ENCODE measurements at places on chromosomes 1 and 21.

GRCh38 chr1:168225476-168226190 is at the start of gene SFT2D2:
Gene SFT2D2, plus strand, starts transcription at chr1:168226004. Its CDS starts 76 bp downstream, at chr1:168226080.
- DNase-seq, result peak; percentile 80
- H3K36me3 ChIP-seq, result no peaks in the 10 kb centered on the region
- H3K4me1 ChIP-seq, result peaks cover 18% of the 10 kb centered on the region
- H3K27ac ChIP-seq, result peak within 1 kb of the TSS; percentile 92
- H3K4me3 ChIP-seq, result peak within 1 kb of the TSS; percentile 92

DNA sequence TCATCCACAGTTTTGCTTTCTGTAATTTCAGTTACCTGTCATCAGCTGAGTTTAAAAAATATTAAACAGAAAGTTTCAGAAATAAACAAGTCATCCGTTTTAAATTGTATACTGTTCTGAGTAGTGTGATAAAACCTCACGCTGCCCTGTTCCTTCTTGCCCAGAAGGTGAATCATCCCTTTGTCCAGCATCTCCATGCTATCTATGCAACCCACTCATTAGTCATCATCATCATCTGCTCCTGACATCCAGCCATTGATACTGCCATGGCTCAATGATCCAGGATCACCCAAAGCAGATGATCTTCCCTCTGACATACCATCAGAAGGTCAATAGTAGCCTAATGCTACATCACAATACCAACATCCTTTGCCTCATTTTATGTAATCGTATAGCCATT is 198.3 kb downstream of the SLC44A5 start:
- no peaks in the 10 kb centered on the region for H3K27me3 ChIP-seq
- no peak overlapping the region for H3K27ac ChIP-seq
- no peaks in the 10 kb centered on the region for H3K4me1 ChIP-seq
- no peak for DNase-seq

DNA sequence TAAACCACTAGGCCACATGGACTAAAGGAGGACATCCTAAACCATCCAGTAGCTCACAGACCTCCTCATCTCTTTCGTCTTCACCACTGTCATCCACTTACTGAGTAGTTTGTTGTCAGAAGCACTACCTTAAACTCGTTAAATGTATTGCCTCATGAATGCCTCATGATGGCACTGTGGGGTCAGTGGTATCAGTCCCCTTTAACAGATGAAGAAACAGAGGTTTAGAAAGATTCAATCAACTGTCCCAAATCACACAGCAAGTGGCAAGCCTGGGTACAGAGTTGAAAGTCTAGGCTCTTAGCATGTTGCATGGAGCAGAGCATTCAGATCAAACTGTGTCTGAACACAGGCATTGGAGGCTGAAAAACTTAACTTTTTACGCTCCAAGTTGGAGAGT is 183.6 kb upstream of the KIAA0040 start:
- H3K27ac ChIP-seq, result no peak overlapping the region
- H3K36me3 ChIP-seq, result no peaks in the 10 kb centered on the region
- H3K4me1 ChIP-seq, result peaks cover 10% of the 10 kb centered on the region
- peak; percentile 67 for DNase-seq
- H3K27me3 ChIP-seq, result no peaks in the 10 kb centered on the region

DNA sequence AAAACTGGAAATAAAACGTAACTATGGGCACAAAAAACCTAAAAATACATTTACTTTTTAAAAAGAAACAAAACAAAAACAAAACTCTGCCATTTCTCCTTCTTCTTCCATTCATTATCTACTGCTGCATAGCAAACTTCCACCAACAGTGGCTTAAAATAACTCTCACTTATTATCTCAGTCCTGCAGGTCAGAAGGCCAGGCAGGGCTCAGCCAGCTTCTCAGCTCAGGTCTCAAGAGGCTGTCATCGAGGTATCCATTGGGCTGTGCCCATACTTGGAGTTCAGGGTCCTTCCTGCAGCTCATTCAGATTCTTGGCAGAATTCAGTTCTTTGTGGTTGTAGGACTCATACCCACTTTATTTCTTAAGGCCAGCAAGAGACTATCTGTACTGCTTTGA is 352.7 kb upstream of the PLD5 start:
- H3K27ac ChIP-seq, result no peak overlapping the region
- no peaks in the 10 kb centered on the region for H3K36me3 ChIP-seq
- H3K4me1 ChIP-seq, result no peaks in the 10 kb centered on the region
- no peak overlapping the region for H3K4me3 ChIP-seq
- H3K27me3 ChIP-seq, result no peaks in the 10 kb centered on the region

- no peaks in the 10 kb centered on the region for H3K4me1 ChIP-seq
- H3K27me3 ChIP-seq, result no peaks in the 10 kb centered on the region
- no peak overlapping the region for H3K27ac ChIP-seq
- H3K4me3 ChIP-seq, result no peak overlapping the region
Measured at GRCh38 chr1:233543338-233544255, 70.3 kb upstream of the KCNK1 start.

- no peak overlapping the region for H3K27ac ChIP-seq
- no peaks in the 10 kb centered on the region for H3K27me3 ChIP-seq
- no peak overlapping the region for H3K4me3 ChIP-seq
- no peaks in the 10 kb centered on the region for H3K36me3 ChIP-seq
Measured at GRCh38 chr21:14533499-14534428, 12.4 kb downstream of the SAMSN1 start.

DNA sequence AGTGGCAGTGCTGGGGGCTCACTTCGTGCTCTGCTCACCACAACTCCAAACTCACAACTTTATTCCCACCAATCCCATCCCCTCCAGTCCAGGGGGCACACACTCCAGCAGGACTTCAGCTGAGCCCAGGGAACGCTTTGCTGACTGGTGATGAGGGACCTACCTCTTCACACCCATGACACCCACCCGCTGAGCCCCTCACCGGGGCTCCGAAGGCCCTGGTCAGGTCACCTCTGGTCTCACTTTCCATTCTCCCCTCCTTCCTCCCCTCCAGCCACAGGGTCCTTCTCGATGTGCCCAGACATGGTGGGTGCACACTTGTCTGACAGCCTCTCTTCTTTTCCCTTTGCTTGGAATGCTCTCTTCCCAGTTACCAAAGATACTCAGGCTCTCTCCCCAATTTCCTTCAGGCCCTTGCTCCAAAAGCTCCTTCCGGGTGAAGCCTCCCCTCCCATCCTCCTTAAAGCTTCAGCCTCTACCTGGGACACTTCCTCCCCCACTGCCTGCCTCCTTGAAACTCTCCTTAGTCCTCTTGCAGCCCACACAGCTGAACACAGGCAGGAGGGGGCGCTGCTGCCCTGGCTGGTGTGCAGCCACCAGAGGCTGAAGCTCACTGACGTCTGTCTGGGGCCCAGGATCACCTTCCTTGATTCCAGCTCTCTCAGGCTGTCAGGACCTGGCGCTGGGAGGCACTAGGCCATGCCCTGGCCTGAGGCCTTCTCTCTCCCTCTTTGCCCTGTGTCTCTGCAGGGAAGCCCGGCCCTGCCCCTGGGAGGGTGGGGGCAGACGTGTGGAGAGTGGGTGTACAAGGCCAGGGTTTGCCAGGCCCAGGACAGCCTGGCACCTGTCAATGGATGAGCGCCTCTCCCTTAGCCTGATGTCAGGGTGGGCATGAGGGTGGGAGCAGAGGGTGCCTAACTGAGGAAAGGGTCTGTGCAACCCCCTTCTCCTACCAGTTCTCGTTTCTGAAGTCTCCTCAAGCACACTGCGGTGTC is 1.6 kb downstream of the KCNE1 start:
- H3K4me1 ChIP-seq, result no peaks in the 10 kb centered on the region
- H3K4me3 ChIP-seq, result no peak overlapping the region
- peak; percentile 81 for DNase-seq
- H3K27me3 ChIP-seq, result no peaks in the 10 kb centered on the region
- no peaks in the 10 kb centered on the region for H3K36me3 ChIP-seq

GRCh38 chr1:57109247-57109646 is 143.4 kb upstream of the C8B start:
- H3K36me3 ChIP-seq, result no peaks in the 10 kb centered on the region
- no peaks in the 10 kb centered on the region for H3K27me3 ChIP-seq
- H3K27ac ChIP-seq, result no peak overlapping the region
- no peak for DNase-seq
- peaks cover 12% of the 10 kb centered on the region for H3K4me1 ChIP-seq
- no peak overlapping the region for H3K4me3 ChIP-seq

DNA sequence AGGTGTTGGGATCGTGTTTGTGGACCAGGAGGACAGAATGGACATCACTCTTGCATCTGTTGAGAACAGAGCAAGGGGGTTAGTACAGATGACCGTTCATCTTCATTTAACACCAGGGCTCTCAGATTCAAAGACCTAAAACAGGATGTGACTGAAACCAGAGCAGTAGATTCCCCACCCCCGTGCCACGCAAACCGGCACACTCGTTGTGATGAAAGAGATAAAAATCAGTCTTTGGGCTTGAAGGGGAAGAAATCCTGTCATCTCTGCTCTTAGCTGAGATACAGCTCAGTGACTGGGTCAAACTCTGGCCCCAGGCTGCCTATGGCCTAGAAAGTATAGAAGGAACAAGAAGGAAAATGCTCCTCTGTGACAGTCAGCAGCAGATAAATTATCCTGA is 146.2 kb upstream of the KRTAP19-8 start:
- 0 out of 2 replicates have a peak overlapping the region, but pooled peaks have one; percentile 17 for H3K27ac ChIP-seq
- H3K36me3 ChIP-seq, result no peaks in the 10 kb centered on the region
- no peaks in the 10 kb centered on the region for H3K27me3 ChIP-seq
- H3K4me3 ChIP-seq, result no peak overlapping the region

DNA sequence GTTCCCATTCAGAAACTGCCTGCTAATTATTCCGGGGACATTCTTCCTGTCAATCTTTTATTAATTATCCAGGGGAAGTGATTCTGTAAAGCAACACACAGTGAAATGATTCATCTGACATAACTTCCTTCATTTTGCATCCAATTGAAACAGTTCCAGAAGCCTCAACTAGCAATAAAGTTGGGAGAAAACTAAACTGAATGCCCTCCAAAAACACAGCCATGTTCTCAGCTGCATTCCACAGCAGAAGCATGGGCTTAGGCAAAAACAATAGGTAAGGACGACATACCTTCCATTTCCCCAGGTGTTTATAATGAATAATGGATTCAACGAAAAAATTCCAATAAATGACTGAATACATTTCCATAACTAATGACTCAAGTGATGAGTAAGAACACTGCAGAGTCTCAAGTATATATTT is 36.9 kb upstream of the TARBP1 start:
- H3K4me1 ChIP-seq, result peaks cover 11% of the 10 kb centered on the region
- H3K36me3 ChIP-seq, result no peaks in the 10 kb centered on the region
- no peaks in the 10 kb centered on the region for H3K27me3 ChIP-seq
- H3K4me3 ChIP-seq, result no peak overlapping the region
- DNase-seq, result peak; percentile 48

GRCh38 chr1:221801773-221802516 is 60.1 kb upstream of the DUSP10 start:
- DNase-seq, result peak; percentile 26
- peaks cover 4% of the 10 kb centered on the region for H3K4me1 ChIP-seq
- H3K4me3 ChIP-seq, result no peak overlapping the region
- no peaks in the 10 kb centered on the region for H3K27me3 ChIP-seq
- H3K27ac ChIP-seq, result no peak overlapping the region
